ENCODE measurements at places on chromosomes 1 and 21.

DNA sequence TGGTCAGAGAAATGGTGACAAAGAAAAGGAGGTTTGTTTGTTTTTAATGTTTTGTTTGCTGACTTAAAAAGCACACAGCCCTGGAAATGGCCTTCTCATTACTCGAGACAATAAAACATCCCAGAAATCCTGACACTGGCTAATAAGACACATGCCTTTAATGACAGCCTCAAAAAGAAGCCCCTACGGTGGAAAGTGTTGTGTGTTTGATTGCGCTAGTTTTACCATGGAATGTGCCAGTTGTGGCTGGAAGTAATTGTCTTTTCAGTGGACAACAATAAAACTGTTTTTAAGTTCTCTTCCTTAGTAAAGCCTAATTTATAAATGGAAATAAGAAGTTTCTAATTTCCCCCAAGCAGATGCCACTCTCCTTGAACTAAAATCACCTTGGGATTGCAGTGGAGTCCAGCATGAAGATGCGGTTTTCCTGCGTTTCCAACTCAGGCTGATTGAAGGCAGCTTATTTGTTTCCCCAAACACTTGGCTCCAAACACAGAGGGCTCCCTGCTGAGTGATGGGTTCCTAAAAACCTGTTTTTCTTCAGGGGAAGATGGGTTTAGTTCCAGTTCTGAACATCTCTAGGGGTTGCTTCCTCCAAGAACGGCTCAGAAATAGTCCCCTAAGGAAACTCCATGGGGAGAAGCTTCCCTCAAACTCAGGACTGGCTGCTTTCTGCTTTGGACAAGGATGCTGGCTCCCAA is 54.3 kb downstream of the CD247 start:
- DNase-seq: no peak

- peak; percentile 81 for DNase-seq
Observed at GRCh38 chr1:19704247-19705113, 39.8 kb downstream of the HTR6 start.

DNA sequence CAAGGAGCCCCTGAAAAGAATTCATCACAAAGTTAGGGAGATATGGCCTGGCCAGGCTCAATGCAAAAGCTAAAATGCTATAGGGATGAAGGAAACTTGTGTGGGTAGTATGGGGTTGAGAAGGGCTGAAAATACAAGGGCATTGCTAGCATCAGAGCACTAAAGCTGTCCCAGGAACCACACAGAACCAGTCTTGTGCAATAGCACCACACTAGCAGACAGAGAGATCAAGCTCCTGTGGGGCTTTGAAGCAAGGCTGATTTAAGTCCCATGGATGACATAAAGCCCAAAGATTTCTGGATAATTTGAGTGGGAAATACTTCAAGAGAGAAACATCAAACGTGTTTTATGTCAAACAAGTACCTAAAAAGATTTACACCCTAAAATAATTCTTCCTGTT is 97.1 kb downstream of the VAV3 start:
- no peak for DNase-seq

- DNase-seq: no peak
Observed at GRCh38 chr1:28428990-28429520, 59.5 kb downstream of the PHACTR4 start.

DNA sequence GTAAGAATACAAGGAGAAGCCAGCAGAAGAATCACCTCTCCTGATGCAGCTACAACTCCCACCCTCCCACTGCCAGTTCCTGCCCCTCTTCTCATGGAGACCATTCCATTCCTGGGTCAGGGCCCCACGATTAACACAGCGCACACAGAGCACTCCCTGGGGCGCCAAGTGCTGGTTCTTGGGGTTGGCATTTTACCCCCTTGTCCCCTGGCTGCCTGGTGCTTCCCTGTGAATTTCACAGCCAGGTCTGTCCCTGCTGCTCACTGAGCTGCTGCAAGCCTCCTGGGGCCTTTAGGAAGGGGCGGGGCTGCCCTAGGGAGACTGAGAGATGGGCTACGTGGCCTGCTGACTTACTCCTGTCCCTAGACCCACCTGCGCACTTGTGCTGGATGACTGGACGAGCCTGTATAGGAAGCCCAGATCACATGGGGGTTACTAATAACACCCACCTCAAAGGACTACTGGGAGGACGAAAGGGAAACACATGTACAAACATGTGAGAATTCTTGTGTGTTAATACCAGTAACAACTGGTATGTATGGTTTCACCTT is 4.8 kb downstream of the ZNF672 start:
- DNase-seq: peak; percentile 64

GRCh38 chr1:51506537-51506936 is 12.5 kb downstream of the EPS15 start:
- no peak for DNase-seq

DNA sequence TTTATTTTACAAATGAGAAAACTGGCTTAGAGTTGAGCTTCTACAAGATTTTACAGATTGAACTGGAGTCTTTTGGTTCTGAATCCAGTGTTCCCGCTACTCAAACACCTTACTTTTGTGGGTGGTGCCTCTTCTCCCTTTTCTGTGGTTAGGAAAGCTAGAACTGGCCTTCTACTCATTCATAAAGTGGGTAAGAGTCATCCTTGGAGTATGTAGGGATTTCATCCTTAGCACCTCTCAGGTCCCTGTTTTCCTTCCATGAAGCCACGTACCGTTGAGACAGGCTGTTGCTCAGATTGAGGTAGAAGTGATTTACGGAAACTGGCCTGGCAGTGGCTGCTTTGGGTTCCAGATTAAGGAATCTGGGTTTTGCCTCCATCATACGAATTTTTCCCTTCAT is 35.8 kb downstream of the WNT4 start:
- DNase-seq: no peak

DNA sequence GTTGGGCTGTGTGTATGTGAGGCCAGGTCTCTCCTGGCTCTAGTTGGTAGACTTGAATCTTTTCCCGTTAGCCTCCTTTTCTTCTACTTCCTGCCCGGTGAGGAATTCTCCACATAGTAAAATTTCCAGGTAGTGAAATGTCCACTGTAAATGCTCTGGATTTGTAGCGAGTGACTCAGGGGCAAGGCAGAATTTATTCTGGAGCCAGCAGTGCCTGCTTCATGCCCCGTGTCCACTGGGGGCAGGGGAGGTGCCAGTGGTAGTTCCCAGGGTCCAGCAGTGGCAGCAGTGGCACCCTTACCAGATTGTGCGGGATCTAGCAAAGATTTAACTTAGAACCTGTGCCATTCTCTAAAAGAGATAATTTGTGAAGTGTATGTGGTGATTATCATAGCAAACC is 74.5 kb upstream of the USP24 start:
- DNase-seq: no peak

DNA sequence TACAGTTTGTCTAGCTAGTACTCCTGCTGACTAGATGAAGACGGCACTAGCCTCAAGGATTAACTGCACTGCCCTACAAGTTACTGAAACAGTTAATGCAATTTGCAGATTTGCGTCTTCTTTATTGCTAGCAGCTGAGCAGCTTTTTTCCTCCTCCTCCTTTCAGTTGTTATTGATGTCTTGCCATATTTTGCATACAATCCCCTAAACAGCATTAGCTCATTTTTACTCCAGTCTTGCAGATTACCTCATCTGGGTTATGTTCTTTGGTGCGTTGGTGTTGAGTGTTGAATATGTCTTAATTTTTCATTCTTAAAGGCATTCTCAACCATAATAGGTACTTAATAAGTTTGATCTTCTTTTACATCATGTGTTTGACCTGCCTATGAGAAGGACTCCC is 363.4 kb upstream of the LYPLAL1 start:
- no peak for DNase-seq

- DNase-seq: no peak
Observed at GRCh38 chr1:172545396-172546004, 12.6 kb downstream of the SUCO start.

DNA sequence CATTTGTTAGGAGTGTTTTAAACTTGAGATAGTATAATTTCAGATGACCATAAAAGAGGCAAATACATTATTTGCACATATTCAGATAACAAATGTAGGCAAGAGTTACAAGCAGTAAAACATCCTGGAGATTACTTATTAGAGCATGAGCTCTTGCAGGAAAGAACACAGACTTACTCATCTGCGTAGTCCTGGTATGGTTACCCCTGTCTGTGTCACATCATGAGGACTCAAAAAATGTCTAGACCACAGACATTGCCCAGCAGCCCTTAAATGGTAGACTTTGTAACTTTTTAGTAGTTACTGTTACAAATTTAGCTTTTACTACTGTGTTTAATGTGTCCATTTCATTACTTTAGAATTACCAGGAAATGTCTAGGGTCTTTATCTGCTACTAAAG is 12.8 kb downstream of the CACHD1 start:
- no peak for DNase-seq

GRCh38 chr1:172442843-172443565 is 865 bp downstream of the PIGC start:
- no peak for DNase-seq

DNA sequence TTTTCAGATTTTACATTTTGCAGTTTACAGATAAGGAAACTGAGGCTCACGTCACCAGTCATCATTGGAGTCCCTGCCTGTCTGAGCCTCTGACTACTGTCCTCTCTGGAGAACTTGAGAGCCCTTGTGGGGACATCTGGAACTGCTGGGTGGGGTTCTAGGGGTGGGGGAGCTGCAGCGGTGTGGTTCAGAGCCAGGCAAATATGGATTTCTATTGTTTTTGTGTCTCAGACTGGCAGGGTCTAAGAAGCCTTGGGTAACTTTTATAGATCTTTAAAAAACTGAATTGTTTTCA is 46.9 kb downstream of the IER5 start:
- DNase-seq: no peak

DNA sequence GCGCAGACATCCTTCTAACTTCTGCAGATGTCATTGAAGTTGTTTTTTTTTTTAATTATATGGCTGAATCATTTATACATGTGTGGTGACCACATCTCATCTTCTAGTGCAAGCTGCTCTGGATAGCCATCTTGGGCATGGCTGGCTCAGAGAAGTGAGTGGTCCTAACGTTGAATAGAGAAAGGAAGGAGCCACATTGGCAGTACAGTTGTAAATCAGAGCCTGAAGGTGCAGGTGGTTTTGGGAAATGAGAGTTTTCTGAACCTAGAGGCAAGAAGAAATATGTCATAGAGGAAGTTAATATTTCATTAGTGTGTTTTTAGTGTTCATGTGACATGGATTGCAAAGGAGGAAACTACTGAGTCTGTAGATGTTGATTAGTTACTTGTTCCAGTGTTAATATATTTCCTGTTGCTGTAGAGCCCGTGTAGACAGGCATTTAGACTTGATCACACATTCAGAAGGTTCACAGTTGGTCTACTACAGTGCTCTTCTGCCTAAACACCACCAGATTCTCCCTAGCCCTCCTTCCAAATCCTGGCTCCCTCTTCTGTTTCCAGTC is 163.7 kb downstream of the ROR1 start:
- no peak for DNase-seq

DNA sequence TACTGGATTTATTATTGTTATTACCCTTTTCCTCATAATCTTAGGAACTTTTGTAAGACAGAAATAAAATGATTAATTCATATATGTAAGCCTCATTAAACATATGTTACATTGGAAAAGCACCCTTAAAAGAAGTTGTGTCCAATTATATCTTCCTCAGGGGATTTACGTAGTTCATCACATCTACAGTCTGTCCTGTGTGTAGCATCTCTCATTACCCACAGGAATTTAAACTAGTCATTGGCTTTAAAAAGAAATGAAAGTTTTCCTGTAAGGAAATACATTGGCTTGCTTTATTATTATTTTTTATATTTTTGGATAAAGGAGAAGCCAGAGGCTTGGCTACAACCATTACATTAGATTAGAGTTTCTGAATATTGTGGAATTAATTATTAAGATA is 56.1 kb downstream of the SWT1 start:
- DNase-seq: no peak

GRCh38 chr1:203930342-203930741 is 68.9 kb downstream of the SNRPE start:
- no peak for DNase-seq

DNA sequence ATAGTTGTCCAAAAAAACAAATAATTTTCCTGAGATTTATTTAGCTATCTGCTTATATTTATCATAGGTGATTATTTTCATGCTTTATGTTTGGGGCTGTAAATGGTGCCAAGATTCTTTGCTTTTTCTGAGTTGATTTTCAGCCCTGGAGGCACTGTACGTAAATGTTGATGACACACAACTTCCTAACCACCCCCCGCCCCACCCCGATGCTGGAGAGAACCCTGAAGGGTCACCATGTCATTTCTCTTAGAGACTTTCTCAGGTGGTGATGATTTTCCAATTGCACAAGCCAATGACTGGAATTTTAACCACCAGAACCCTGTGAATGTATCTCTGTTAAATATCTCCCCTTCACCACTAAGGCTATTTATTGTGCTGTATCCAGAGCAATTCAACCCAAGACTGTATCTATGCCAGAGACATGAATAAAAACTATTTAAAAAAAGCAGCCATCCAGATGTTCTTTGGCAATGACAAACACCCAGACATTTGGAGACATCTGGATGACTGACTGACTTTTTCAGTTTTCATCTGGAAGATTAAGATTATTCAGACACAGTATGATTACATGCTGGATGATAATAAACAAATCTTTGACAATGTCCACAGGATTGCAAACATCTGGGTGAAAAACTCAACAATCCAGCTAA is 346.0 kb downstream of the LMX1A start:
- DNase-seq: no peak

DNA sequence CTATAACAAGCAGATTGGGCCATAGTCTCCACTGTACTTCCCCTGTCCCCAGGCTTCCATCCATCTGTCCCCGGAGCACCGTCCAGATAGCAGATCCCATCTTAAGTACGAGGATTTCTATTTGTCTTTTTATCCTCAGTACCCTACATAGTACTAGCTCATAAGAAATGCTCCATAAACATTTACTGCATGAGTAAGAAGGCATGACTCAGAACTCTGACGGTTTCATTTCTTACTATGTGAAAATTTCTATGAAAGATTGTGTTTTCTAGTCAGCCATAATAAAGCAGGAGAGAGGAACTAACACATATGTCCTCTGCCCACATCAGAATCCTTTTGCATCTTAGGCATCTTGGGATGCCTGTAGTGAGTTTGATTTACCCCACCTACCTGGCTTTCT is 49.5 kb downstream of the CHD1L start:
- peak; percentile 45 for DNase-seq

DNA sequence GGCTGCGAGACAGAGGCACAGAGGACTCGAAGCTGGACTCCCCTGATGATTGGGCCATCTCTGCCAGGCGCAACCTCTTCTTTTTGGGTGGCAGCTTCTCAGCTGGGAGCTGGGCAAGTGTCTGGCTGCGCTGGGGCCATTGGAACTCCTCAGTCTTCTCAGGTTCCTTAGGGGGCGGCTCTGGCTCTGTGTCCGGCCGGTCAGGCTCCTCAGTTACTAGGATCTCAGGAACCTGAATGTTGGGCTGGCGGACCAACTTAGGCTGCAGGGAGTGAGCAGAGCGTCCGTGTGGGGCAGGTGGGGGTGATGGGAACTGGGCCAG is 97.5 kb upstream of the EDN2 start:
- no peak for DNase-seq

DNA sequence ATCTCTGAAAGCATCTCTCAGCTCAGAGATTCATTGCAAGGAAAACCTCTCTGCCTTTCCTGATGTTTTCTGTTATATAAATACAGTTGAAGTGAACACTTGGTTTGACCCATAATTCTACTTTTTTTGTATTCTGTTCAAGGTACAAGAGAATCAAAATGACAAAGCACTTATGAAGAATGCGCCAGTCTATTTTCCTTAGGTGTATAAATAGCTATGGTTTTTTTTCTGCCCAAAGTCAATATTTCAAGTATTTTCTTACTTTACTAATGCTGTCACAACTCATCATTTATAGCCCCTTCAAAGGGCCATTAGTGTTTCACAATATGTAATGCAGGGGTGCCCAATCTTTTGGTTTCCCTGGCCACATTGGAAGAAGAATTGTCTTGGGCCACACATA is 142.5 kb upstream of the C1orf105 start:
- DNase-seq: no peak

GRCh38 chr1:112209493-112209892 is 186.5 kb upstream of the CTTNBP2NL start:
- peak; percentile 13 for DNase-seq

All from RWPE1 (cell line).